Bronchial smooth muscle cell (primary cell): ENCODE measurements at places on chromosomes 7 and 10. TPM values are rescaled to one million over a fixed set of nuclear protein-coding genes. Genes with fewer than 3 reads are reported as not detected.

Gene ITGA8
- total RNA-seq = under 0.01 and 3.0 TPM in 2 replicates

Gene CPA2
- total RNA-seq = under 0.01 TPM in 1 of 2 replicates, not detected in the other

Gene OPN1SW
- total RNA-seq = not detected in 2 replicates

Gene PSTK
- 6.1 and 7.3 TPM in 2 replicates for total RNA-seq

Gene STEAP1B
- total RNA-seq = 13.8 and 21.0 TPM in 2 replicates

Gene OR2A5
- total RNA-seq = not detected in 2 replicates

Gene ASCC1
- 29.0 and 37.5 TPM in 2 replicates for total RNA-seq

Gene PDE1C
- total RNA-seq = 0.09 and 0.16 TPM in 2 replicates

Gene FXYD4
- not detected in 2 replicates for total RNA-seq

Gene RBP3
- not detected in 2 replicates for total RNA-seq

Gene TMEM130
- 0.69 and 1.3 TPM in 2 replicates for total RNA-seq

Gene ITGB8
- total RNA-seq = 51.7 and 61.1 TPM in 2 replicates
